Activated CD4-positive, alpha-beta T cell treated with anti-CD3 and anti-CD28 coated beads for 1 hour (primary cell): ENCODE measurements at places on chromosomes 4 and X.

DNA sequence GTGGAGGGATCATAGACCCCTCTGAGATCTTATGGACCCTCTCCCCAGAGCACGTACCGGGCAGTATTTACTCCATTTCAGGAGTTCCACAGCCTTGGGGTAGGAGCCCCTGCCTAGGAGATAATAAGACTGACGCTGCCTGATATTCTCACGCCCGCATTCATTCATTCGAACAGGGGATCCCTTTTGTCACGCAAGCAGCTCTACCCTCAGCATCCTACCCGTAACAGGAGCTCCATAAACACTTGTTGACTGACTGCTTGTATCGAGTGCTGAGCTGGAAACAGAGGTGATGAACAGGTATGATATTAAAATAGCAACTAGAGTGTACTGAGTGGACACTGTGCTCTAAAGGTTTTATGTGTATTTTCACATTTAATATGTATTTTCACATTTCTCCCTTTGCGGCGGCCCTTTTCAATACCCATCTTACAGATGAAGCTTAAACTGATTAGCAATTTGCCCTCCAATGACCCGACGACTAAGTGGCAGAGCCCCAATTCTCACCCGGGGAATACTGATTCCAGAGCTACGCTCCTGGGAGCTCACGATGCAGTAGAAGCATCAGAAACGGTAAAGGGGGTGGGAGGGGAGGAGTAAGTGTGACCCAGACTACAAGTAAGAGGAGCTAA, 888 bp downstream of the RAB28 start:
- DNase-seq, result no peak

DNA sequence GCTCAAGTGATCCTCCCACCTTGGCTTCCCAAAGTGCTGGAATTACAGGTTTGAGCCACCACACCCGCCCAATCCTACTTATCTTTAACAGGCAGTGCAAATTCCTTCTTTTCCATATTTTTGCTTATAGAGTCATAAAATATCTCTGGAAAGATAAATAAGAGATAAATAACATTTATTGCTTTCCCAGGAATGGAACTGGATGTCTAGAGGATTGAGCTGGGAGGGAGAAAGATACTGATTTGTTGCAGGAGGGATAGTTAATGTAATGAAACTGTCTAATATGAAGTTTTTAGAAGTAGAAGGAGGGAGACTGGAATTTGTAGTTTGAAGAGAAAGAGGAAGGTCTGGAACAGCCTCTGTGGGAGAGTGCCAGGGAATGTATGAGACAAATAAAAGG, 20.2 kb downstream of the ITGB1BP2 start:
- no peak for DNase-seq

DNA sequence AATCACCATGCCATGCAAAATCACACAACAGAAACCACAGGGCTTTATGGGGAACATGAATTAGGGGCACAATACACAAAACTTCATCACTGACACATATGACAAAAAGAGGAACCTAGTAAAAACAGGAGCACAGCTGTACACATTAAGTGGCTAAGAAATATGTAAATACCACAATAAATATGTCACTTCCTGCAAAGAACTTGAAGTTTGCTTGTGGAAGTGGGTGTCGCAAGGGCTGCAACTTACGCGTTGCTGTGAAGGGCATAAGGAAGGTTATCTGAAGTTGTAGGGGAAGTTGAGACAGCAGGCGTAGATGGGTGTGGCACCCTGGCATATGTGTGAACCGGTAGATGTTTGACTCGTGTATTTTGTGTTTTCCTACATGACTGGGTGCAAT, 42.4 kb downstream of the CLCN4 start:
- DNase-seq, result no peak

GRCh38 chr4:140858897-140859296, 102.7 kb upstream of the TBC1D9 start:
- DNase-seq, result no peak

- no peak for DNase-seq
These were observed 77.7 kb downstream of the OPHN1 start for GRCh38 chrX:68355629-68355920.

GRCh38 chr4:57102050-57102624, 8.0 kb downstream of the IGFBP7 start:
- no peak for DNase-seq

DNA sequence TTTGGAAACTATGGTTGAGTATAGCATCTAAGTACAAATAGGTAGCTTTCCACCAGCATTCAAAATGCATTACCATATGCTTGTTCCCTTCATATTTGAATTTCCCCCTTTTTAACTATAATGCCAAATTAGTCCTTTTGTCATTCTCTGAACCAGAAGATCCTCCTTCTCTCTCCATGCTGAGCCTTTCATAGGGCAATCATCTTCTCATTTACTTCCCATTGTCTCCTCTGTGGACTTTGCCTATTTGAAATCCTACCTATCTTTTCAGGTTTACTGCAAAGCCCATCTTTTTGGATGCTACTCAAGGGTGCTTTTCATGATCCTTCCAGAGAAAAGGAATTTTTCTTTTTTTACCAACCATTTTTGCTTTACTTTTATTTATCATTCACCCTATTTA, 54.7 kb downstream of the DKK2 start:
- DNase-seq, result no peak

- DNase-seq, result no peak
These were observed 119.0 kb downstream of the MANBA start for GRCh38 chr4:102641793-102642192.

DNA sequence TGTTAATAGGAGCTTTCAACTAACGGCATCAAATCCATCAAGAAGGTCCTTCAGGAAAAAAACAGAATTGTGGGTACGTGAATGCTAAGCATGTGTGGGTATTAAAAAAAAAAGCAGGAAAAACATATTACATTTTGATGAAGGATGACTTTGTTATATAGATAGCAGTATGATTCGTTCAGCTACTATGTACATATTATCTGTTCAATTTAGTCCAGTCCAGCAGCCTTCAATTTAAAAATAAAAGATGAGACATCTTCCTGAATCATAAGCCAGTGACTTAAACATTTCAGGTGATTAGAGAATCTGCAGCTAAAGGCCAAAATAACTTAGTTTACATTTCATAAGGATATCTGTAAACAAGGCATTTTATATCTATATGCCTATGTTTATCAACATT, 63.4 kb downstream of the LCORL start:
- DNase-seq, result no peak

GRCh38 chr4:40750461-40751258, 905 bp downstream of the NSUN7 start:
- DNase-seq, result no peak

DNA sequence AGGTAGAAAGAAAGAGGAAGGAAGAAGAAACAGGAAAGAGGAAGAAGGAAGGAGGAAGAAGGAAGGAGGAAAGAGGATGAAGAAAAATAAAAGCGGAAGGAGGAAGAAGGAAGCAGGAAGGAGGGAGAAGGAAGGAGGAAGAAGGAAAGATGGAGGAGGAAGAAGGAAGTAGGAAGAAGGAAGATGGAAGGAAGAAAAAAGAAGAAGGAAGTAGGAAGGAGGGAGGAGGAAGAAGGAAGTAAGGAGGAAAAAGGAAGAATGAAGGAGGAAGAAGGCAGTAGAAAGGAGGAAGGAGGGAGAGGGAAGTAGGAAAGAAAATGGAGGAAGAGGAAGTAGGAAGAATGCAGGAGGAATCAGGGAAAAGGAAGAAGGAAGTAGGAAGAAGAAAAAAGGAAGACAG, 191.1 kb upstream of the TBL1X start:
- no peak for DNase-seq

DNA sequence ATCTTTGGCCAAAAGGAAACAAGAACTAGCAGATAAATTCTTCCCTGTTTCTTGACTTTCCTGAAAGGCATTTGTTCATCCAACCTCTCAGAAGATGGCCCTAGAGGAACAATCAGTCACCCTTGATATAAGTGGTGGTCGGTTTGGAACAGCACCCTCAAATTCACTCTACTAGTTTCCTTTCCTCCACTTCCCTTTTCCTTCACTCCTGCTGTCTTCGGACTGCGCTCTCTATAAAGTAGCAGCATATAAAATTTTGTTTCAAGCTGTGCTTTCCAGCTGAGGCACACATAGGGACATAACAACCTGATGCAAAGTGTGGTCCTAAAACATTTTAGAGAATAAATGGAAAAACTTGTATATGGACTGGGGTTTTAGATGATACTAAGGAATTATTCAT, 29.0 kb upstream of the MOB1B start:
- DNase-seq, result no peak
